NCI-H1436 treated with DMSO at 0.1 percent for 48 hours (cell line): ENCODE measurements at places on chromosomes 4 and X.

GRCh38 chr4:8035371-8035780, 95.7 kb upstream of the AFAP1 start:
- DNase-seq, result peak; percentile 55

DNA sequence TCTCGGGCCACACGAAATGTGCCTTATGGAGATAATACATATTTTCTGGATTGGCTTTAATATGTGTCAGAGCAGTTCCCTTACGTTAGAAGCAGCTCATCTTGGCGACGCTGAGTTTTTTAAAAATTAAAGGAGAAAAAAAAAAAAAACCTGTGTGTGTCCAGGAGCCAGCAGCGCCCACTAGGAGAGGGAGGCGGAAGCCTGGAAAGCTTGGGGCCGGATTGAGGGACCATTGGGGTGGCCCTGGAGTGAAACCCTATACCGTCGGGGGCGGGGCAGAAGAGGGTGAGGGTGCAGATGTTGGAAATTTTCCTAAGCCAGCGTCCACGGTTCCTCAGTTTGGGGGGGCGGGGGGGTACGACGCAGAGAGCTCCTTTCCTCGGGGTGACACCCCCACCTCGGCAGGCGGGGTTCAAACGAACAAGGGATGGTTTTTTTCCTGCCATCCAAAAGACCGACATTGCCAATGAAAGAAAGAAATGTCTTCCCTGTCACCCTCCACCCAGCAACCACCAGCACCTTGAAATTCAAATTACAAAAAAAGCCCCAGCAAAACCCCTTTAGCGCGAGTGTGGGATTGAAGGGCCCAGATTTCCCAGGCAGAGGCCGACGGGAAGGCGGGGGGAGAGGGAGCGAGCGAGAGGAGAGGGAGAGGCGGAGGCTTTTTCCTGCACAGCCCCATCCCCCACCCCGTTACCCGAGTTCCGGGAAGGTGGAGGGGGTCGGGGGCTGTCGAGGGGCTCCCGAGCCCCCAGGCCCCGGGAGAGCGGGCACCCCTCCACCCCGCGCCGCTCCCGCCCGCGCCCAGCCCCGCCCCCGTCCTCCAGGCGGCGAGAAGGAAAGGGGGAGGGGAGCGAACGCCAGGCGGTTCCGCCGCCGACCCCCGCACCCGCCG, 859 bp downstream of the SMARCA1 start:
- DNase-seq, result no peak

DNA sequence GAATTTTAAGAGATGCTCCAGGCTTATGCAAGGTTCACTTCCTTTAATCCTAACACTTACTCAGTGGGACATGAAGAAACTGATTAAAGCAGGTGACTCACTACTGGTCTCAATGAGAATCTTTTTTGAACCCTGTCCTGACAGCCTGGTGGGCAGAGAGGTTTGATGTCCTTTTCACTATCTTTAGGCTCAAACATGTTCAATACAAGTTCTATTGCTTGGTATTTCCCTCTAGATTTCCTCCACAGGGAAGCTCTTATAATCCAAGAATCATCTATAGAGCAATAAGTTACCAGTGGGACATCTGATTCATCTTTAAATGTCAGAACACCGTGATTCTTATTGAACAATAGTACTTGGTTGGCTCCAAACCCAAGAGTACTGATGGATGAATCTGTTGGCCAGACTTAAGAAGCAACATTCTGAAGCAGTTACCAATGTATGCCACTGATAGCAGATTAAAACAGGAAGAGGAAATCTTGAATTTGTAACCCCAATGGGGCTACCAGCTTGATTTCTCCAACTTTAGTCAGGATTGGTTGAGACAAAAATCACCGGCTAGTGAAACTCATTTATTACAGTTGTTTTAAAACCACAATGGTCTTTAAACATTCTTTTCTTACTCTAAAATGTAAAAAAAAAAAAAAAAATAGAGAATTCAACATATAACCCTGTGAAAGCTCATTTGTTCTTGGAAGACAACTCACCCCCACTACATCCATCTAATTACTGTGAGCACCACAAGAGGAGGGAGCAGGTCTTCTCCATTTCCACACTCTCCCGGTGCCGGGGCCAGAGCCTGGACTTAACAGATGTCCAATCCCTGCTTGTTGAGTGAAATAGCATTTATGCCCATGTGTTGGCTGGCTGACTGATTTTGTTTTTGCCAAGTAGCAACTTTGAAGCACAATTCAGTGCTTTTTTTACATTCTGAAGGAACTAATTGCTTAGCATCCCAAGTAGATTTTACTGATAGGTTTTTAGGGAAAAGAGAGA, 43.3 kb downstream of the FGFBP1 start:
- DNase-seq, result no peak

DNA sequence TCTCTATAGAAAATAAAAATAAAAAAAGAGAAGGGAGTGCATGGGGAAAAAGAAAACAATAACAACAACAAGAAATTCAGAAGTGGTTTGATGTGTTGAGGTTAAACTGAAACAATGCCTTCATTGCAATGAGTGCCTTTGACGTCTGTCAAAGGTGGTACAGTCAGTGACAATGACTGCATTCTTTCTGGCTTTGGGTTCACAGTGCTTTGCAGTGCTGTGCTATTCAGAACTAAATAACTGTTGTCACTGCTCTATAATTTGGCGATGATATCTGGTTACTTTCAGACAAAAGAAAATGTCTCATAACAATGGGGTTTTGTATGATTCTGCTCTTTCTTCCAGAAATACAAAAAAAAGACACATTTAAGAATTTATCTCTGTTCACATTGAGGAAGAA, 488.6 kb upstream of the MAGEB2 start:
- no peak for DNase-seq

DNA sequence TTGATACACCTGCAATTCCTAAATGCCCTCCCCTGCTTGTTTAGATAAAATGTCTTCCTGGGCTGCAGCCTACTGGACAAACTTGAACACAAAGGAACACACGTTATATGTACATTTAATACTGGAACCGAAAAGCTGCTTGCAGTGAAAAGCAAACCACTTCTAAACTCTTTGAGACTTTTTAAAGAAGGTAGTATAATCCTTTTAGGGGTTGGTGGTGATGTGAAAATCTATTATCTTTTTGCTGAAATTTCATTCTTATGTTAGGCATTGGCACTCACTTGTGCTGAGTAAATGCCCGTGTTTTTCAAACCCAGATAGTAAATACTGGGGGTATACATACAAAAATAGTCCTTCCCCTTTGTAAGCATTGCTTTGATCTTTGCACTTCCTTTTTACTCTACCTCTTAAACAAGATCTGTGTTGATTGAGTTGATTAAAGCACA, 2.2 kb downstream of the NFKB1 start:
- DNase-seq, result no peak

DNA sequence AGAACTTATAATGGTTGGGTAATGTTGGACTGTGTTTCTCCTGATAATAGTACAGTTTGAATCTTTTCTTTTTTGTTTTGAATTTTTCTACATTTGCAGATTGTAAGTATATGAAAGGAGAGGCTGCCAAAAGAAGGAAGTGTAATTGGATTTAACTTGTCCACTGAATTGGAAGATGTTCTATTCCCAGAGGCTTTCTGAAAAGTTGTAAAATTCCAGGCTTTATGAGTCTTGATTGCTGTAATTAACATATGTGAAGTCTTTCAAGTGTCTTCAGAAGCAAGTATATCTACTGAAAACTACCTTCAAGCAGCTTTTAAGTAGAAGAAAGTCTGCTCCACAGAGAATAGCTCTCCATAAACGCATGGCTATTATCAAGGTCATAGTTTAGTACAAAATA, 2456.4 kb downstream of the PCDH7 start:
- no peak for DNase-seq

- no peak for DNase-seq
Measured at GRCh38 chr4:14916554-14917297, 85.6 kb upstream of the CPEB2 start.

DNA sequence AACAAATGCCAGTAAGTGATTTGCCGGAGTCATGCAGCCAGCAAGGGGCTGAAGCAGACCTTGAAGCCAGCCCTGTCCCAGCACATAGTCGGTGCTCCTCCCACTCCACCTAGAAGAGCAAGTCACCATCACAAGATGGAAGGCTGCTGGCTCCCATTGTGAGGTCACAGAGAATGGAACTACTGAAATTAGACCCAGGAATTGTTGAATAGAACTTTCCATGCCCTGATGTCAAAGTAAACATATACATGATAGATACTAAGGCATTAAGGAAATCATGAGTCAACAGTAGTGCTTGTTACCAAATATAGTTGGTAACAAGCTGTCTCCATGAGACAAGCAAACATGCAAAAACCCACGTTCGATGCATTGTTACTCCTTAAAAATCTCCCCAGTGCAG, 177.1 kb upstream of the MID1 start:
- DNase-seq, result no peak

GRCh38 chrX:133854290-133854689, 131.1 kb downstream of the GPC3 start:
- DNase-seq, result no peak

GRCh38 chr4:139331185-139331584, 28.9 kb upstream of the NDUFC1 start:
- no peak for DNase-seq

GRCh38 chrX:14013054-14013453, 16.6 kb downstream of the GEMIN8 start:
- no peak for DNase-seq

- DNase-seq, result no peak
Measured at GRCh38 chrX:64394059-64394873, 986 bp downstream of the MTMR8 start.

DNA sequence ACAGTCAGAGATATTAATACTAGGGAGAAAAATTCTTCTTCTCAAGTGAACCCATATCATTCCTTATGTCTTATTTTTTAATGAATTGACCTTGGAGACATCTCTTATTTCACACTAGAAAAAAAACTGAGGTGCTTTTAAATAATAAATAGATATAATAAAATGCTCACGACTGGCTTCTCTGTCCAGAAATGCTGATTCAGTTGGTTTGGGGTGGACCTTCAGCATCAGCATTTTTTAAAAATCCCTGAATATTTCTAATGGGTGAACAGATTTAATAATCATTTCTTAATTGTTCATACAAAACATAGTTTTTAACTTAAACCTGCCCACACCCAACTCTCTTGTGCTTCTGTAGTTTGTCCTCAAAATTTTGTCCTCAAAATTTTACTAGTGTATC, 283.9 kb downstream of the TECRL start:
- no peak for DNase-seq

DNA sequence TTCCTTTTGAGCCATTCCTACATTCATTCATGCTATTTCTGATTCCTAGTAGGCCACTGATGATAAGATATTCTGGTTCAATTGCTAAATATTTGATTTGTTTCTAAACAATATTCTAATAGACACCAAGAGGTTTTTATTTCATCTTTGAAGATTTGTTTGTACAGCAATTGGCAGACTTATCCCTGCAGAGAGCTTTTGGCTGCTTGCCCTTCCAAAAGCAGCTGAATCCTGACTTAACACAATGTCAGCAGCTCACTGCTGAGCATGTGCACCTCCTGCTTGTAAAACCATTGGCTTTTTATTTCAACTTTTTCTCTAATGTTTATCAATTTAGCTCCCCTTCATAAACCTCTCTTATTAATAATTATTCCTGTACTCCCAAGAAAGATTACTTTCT, 45.3 kb downstream of the MMRN1 start:
- DNase-seq, result peak; percentile 3

- DNase-seq, result no peak
Measured at GRCh38 chr4:177729681-177730080, 287.4 kb upstream of the AGA start.

GRCh38 chrX:70398899-70399298, 24.2 kb upstream of the GDPD2 start:
- DNase-seq, result no peak

DNA sequence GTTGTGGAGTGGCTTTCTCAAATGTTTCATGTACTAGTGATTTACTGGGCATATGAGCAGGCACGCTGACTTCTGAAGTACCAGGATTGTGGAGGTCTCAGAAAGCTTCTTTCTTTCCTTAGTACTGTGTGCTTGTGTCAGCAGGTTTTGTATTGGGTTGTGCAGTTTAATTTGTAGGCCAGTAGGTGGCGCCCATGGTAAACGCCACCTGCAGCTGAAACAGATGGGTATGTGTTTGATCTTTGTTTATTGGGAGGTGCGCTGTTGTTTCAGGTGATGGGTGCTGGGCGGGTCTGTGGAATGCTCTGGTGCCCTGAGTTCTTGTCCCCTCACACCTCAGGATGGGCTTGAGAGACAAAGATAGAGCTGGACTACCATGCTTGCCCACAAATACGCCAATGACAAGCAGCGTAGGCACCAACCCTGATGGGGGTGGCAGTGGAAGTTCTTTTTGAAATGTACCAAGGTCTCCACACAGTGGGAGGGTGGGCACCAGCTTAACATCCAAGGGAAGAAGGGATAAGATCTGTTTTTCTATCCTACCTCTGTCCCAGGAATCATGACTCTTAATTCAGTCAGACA, 141.5 kb downstream of the RPS6KA6 start:
- peak; percentile 21 for DNase-seq

GRCh38 chrX:866441-866990, 235.9 kb downstream of the SHOX start:
- DNase-seq, result no peak

- DNase-seq, result no peak
Measured at GRCh38 chrX:55787063-55787462, 69.5 kb downstream of the RRAGB start.

GRCh38 chr4:185645403-185645802, 110.1 kb upstream of the PDLIM3 start:
- no peak for DNase-seq

GRCh38 chr4:140136509-140136908, 17.5 kb downstream of the MAML3 start:
- DNase-seq, result no peak

GRCh38 chr4:8281519-8282133, 12.1 kb downstream of the HTRA3 start:
- DNase-seq, result no peak

- DNase-seq, result no peak
Measured at GRCh38 chrX:85031505-85031904, 27.8 kb downstream of the APOOL start.

DNA sequence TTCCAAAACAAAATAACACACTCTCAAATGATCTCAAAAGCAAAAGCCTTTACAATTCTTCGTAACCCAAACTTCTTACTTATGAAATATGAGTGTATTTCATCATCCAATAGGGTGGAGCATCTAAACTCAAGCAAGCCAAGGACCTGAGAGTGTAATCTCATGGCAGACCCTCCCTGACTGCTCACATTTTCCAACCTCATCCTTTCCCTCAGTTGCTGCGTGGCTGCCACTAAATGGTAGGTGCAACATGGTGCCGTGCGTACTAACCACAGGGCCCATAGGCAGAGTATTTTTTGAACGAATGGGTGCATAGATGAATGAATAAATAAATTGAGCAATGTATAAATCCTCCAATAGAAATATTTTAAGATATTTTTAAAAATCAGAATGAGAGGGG, 45.4 kb downstream of the TTC29 start:
- no peak for DNase-seq
